ENCODE measurements at places on chromosomes 6 and 20. TPM values are rescaled to one million over a fixed set of nuclear protein-coding genes. Genes with fewer than 3 reads are reported as not detected.

DNA sequence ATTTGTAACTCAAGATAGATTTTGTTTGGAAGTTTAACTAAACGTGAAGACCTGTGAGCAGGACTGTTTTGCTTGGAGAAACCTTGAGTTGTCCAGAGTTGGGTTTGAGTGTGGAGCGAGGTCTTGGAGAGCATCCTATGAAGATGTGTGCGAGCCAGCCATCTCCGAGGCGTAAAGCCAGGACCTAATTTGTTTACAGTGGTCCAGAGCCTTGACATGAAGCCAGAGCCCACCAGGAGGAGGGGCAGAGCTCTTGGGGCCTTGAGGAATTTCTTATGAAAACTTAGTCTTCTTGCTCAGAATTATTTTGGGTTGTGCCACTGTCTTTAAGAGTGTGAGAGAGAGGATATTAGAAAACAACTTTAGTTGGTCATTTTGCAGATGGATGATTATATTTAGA, 6.3 kb downstream of the CHMP4B start:
- no peak for DNase-seq

The PRND gene
- polyA plus RNA-seq, result 5.1 TPM

- DNase-seq, result no peak
Measured at GRCh38 chr20:22562620-22563019, 21.8 kb downstream of the FOXA2 start.

GRCh38 chr20:21505161-21505809, 8.6 kb downstream of the NKX2-2 start:
- no peak for DNase-seq

GRCh38 chr6:147131532-147132128, 72.6 kb upstream of the STXBP5 start:
- no peak for DNase-seq

The TRIM40 gene
- not detected for polyA plus RNA-seq

DNA sequence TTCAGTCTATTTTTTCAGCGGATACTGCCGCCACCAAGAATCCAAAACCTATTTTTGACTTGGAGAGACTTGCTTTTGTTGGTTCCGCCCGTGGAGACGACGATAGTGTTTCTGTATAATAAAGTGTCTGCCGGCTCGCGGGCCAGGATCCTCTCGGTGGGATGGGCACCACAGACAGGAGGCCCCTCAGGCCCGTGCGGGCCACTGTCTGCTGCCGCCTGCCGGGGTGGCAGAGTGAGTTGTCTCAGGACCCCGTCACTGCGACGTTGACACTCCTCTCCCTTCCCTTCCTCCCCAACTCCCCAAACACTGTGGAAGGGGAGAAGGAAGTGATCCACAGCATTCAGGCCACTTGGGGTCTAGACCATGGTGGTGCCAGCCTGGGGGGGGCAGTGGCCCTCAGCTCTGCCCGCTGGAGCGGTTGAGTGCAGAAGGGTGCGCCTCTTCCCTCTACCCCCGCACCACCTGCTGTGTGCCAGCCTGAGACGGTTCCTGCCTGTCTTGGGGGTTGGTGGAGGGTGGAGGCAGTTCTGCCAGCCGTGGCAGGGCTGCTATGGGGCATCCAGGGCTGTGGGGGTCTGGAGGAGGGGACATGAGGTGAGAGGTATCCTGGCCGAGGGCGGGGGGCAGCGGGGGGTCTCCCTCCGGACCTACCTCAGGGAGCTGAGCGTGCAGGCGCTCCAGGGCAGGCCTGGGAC, 17.5 kb downstream of the RBM38 start:
- DNase-seq, result no peak

All from left renal pelvis (tissue), 4 donors.